Common myeloid progenitor, CD34-positive (primary cell): ENCODE measurements at places on chromosomes 3 and 15.

DNA sequence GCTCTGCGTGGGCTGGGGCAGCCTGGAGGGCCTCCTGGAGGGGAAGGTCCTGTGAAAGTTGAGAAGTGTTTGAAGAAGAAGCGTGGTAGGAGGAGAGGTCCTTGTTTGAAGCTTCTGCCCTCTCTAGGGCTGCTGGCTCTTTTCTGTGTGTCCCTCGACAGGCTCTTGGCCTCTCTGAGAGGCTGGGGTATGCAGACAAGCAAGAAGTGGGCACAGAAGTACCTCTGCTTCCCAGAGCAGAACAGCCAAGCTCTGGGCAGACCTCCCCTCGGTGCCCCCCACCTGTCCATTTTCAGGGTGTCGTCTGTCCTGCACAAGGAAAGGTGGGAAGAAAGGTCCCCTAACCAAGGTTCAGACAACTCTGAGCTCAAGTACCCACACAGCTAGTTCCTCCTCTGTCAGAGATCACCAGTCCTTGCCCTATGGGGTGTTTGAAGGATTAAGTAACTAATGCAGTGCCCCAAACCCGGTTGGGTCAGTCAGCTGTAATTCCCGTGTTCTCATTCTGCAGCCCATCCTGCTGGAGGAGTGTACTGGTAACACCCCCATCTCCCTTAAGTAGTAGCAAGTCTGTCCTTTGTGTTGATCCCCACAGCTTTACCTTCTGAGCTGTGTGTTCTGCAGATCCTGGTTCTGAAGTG, 6.3 kb downstream of the CSK start:
- H3K36me3 ChIP-seq, result no peaks in the 10 kb centered on the region
- H3K4me3 ChIP-seq, result no peak overlapping the region
- DNase-seq, result no peak
- H3K4me1 ChIP-seq, result peaks cover 100% of the 10 kb centered on the region
- no peaks in the 10 kb centered on the region for H3K27me3 ChIP-seq

GRCh38 chr3:30331519-30331918, 274.9 kb upstream of the TGFBR2 start:
- H3K27me3 ChIP-seq, result no peaks in the 10 kb centered on the region
- H3K4me1 ChIP-seq, result peaks cover 4% of the 10 kb centered on the region
- no peak overlapping the region for H3K27ac ChIP-seq
- DNase-seq, result no peak

DNA sequence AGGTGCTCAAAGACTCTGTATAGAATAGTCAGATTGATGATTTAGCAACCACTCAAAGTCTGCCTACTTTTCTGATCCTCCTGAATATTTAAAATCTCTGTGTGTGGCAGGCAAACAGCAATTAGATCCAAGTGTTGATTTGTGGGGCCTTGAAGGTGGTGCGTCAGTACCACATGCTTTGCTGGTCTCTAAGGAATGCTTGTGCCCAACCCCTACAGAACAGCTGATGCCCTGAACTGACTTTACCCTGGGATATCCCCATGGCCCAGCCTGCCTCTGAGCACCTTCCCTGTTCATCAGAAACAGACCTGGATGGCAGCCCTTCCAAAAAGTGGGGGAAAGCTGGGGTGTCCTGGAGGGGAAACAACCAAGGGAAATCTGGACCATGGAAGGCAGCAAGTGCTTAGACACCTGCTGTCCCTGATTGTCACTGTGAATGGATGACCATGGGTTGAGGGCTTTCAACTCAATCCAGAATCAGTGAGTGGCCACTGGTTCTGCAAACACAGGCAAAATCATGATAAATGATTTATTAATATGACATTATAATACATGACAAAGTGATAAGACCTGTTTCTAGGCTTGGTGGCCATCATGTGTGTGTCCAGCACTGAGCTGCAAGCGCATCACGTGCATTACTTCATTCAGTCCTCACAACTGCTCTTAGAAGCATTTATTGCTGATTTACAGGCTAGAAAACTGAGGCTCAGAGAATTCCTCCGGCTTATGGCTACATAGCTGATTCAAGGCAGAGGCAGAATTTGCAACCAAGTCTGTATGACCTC, 76.1 kb upstream of the TPM1 start:
- H3K36me3 ChIP-seq, result no peaks in the 10 kb centered on the region
- H3K4me1 ChIP-seq, result no peaks in the 10 kb centered on the region

DNA sequence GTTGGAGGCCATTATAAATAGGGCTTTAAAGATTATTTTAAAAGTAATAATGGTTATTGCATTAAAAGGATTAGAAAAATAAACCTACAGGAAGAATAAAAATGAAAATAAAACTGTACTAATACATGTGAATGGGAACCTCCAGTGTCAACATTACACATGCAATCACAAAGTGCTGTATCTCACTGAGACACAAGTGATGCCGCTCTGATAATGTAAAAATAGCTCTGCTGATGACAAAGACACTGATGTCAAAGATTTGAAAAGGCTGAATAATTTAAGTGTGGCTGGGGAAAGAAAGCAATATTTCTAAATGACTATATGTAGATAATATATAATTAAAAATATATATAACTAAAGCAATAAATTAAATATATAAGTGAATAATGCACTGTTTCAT, 129.1 kb upstream of the RAP2B start:
- H3K4me3 ChIP-seq, result no peak overlapping the region
- DNase-seq, result no peak

DNA sequence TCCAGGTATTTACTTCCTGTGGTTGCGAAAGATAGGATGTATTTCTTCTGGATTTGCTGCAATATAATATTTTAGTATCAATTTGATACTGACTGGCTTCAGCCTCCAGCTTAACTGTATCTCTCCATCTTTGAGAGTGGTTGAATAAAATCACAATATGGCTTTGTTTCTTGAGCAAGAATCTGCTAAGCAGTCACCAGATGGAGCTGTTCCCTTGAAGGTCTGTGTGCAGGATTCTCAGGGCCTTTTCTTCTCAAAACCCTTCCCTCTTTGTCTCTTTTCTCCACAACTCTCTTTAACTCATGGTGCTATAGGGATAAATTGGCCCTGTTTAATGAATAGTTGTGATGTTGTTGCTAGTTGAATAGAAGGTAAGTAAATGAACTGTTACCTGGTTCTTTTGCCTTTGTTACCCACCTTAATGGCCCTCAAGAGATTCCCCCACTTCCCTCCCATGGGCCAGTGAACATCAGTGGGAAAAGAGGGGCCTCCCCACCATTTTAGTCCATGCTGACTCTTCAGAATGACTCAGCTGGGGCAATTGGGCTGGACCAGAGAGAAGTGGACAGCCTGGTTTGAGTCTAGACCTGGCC, 34.8 kb upstream of the RAB6B start:
- peak; percentile 89 for DNase-seq
- H3K27me3 ChIP-seq, result no peaks in the 10 kb centered on the region
- no peaks in the 10 kb centered on the region for H3K4me1 ChIP-seq
- H3K36me3 ChIP-seq, result no peaks in the 10 kb centered on the region
- no peak overlapping the region for H3K27ac ChIP-seq

DNA sequence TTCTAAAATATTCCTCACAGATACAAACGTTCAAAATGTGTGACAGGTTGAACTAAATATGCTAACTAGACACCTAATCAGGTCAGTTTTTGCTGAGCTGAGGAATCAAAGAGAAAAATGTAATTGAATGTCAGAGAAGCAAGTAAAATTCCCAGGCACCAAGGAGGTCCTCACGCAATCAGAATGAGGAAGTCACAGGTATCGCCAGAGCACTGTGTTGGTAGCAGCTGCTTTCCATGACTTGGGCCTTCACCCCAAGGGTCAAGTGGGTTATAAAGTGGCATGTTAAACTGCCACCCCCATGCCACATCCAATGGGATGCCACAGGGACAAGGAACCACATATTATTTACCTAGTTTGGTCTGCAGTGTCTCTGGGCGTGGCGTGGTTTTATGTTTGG, 125.0 kb downstream of the TFG start:
- no peaks in the 10 kb centered on the region for H3K4me1 ChIP-seq
- H3K27ac ChIP-seq, result no peak overlapping the region
- peaks cover 8% of the 10 kb centered on the region for H3K27me3 ChIP-seq

DNA sequence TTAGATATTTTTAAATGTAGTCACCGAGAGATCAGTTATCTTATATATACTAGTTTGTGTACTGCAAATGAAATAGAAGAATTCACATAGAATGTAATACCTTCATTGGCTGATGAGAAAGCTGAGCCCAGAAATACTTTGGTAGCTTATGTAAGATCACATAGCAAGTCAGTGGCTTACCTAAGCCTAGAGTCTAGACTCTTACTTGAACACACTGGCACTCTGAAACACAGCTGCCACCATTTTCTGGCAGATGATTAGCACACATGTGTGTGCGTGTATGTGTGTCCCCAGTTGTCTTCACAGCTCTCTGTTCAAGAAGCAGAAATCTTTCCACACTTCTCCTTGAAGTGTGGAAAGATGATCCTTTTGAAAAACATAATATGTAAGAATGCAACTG, 124.3 kb downstream of the NEO1 start:
- H3K4me3 ChIP-seq, result no peak overlapping the region
- no peaks in the 10 kb centered on the region for H3K36me3 ChIP-seq
- no peaks in the 10 kb centered on the region for H3K27me3 ChIP-seq
- H3K27ac ChIP-seq, result no peak overlapping the region
- H3K4me1 ChIP-seq, result no peaks in the 10 kb centered on the region

- H3K36me3 ChIP-seq, result peaks cover 79% of the 10 kb centered on the region
- H3K4me3 ChIP-seq, result no peak overlapping the region
- no peak for DNase-seq
- H3K27me3 ChIP-seq, result no peaks in the 10 kb centered on the region
- no peak overlapping the region for H3K27ac ChIP-seq
- H3K4me1 ChIP-seq, result no peaks in the 10 kb centered on the region
These were observed 68.1 kb downstream of the SENP2 start for GRCh38 chr3:185653949-185654757.

DNA sequence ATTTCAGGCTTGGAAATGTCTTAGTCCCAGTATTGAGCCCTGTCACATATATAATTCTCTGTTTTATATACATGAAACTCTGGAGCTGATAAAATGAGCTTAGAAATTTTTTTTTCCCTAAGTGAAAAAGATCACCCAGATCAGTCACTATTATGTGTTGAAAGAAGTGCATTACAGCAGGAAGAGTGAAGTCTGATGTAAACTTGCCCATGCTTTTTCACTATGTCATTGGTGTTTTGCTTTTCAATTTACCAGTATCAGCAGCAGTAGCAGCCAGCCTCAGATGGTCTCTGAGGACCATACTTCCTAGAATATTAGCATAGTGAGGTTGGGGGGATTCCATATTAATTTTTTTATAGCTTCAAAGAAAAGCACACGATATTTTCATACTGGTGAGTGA, 255.6 kb upstream of the KCNH8 start:
- DNase-seq, result no peak
- H3K27ac ChIP-seq, result no peak overlapping the region
- no peaks in the 10 kb centered on the region for H3K27me3 ChIP-seq

- H3K36me3 ChIP-seq, result peaks cover 47% of the 10 kb centered on the region
- H3K27ac ChIP-seq, result peak overlapping the region; percentile 59
- no peak overlapping the region for H3K4me3 ChIP-seq
These were observed 12.4 kb downstream of the GNAI2 start for GRCh38 chr3:50248387-50248786.

DNA sequence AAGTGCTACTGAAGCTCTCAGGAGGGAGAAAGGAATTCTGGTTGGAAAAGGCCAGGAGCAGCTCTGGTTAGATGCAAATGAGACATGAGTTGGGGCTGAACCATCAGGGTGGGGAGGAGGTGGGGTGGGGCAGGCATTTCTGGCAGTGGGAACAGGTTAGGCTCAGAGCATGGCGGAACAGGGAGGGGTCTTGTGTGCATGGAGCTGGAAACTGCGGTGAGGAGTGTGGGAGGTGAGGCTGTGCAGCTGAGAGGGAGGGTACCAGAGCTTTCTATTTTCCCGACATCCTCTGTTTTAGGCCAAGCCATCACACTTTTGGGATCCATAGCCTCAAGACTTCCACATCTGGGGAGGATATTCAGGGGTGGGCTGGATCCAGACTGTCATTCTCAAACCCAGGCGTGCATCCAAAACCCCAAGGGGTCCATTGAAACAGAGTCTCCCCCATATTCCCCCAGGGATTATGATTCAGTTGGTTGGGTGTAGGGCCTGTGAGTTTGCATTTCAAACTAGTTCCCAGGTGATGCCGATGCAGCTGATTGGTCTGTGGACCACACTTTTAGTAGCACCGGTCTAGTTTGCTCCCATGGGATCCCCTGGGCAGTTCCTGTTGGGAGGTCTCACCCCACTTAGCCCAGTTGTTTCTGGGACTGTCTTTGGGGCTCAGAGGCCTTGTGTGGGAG, 100.9 kb upstream of the TLE3 start:
- no peaks in the 10 kb centered on the region for H3K4me1 ChIP-seq
- H3K27me3 ChIP-seq, result no peaks in the 10 kb centered on the region
- DNase-seq, result no peak
- no peak overlapping the region for H3K4me3 ChIP-seq

DNA sequence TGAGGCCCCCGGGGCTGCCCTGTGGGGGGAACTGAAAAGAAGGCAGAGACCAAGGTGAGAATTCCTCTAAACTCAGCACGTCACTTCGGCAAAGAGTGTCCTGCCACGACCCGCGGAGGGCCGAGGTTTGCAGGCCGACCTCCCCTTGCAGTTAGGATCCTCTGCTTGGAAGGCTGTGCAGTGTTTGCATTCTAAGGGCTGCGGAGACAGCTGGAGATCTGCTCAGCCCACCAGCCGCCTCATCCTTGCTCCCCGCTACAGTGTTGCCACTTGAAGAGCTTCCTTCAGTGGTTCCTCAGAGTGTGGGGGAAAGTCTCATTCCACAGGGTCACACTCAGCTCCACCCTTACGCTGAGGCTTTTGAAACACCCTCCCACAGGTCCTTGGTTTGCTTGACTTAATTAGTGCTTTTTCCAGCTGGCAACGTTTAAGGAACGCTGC, 10.8 kb downstream of the SLC51A start:
- no peak overlapping the region for H3K4me3 ChIP-seq
- no peak overlapping the region for H3K27ac ChIP-seq
- H3K36me3 ChIP-seq, result no peaks in the 10 kb centered on the region
- no peaks in the 10 kb centered on the region for H3K27me3 ChIP-seq

GRCh38 chr15:51126842-51127241, 32.1 kb upstream of the TNFAIP8L3 start:
- peak; percentile 62 for DNase-seq
- H3K27me3 ChIP-seq, result no peaks in the 10 kb centered on the region
- H3K4me3 ChIP-seq, result no peak overlapping the region
- no peaks in the 10 kb centered on the region for H3K36me3 ChIP-seq
- H3K27ac ChIP-seq, result no peak overlapping the region

- H3K27me3 ChIP-seq, result no peaks in the 10 kb centered on the region
- H3K4me3 ChIP-seq, result no peak overlapping the region
- no peak for DNase-seq
- no peaks in the 10 kb centered on the region for H3K4me1 ChIP-seq
These were observed 86.3 kb upstream of the ARHGEF26 start for GRCh38 chr3:154034797-154035330.

- H3K4me3 ChIP-seq, result no peak overlapping the region
- no peak for DNase-seq
- no peaks in the 10 kb centered on the region for H3K4me1 ChIP-seq
- H3K36me3 ChIP-seq, result no peaks in the 10 kb centered on the region
- H3K27me3 ChIP-seq, result no peaks in the 10 kb centered on the region
These were observed 597.4 kb downstream of the RSL24D1 start for GRCh38 chr15:54599386-54599785.
